Prostate gland (tissue), 2 donors: ENCODE measurements at places on chromosomes 3 and 15.

DNA sequence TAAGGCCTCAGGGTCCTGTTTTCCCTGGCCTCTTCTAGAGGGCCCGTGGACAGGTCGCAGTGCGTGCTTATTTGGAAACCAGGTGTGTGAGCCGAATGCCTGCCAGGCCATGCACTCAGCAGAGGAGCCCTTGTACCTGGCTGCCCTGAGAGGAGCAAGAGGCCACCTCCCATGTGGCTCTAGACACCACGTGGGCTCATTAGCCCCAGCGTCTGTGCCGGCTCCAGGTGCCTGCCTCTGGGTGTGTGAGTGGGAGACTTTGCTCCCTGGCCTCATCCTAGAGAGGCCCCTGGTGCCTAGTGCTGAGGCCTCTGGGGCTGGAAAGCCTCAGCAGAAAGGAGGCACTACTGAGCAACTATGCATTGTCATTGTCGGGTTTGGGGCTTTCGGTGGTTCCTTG is 50.4 kb downstream of the KLF13 start:
- DNase-seq = no peak

GRCh38 chr3:127002195-127003174 is 19.6 kb downstream of the PLXNA1 start:
- DNase-seq = peak; percentile 42

GRCh38 chr15:78893538-78893937 is 20.8 kb downstream of the MORF4L1 start:
- no peak for DNase-seq

GRCh38 chr15:60118626-60119025 is 114.5 kb downstream of the FOXB1 start:
- DNase-seq = no peak

GRCh38 chr3:195587406-195587805 is 3.7 kb upstream of the APOD start:
- DNase-seq = no peak

GRCh38 chr3:66253790-66254620 is 33.2 kb downstream of the SLC25A26 start:
- DNase-seq = no peak
